Lung (tissue), 17 donors: ENCODE measurements at places on chromosomes 1 and 21. TPM values are rescaled to one million over a fixed set of nuclear protein-coding genes. Genes with fewer than 3 reads are reported as not detected.

DNA sequence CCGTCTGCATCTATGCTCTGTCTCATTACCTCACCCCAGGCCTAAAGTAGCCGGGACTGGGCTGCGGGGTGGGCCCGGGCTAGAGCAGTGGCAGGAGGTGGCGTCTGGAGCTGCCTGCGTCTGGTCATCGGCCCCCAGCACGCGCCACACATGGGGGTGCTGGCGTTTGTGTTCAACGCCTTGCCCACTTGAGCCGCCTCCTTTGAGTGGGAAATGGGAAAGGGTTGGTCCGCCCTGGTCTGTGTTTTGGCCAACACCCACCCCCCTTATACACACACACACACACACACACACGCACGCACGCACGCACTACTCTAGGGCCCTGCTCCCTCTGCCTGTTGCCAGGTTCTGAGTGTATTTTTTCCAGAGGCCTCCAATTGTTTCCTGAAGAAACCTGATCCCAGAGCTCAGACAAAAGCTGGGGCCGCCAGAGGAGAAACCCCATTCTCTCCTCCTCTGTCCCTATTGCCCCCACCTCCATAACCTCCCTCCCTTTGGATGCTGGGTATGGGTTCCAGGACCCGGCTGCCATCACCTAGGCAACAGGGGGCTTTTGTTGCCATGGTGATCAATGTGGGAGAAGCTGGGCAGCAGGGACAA is 10.1 kb downstream of the VANGL2 start:
- DNase-seq, result peak; percentile 72

- peak; percentile 86 for DNase-seq
Observed at GRCh38 chr1:179369751-179370341, 4.1 kb downstream of the AXDND1 start.

- DNase-seq, result no peak
Observed at GRCh38 chr1:60875138-60875537, 207.2 kb upstream of the NFIA start.

- DNase-seq, result no peak
Observed at GRCh38 chr1:183780159-183780558, 24.8 kb upstream of the RGL1 start.

GRCh38 chr1:16396591-16396990 is 29.5 kb downstream of the SZRD1 start:
- DNase-seq, result peak; percentile 16

DNA sequence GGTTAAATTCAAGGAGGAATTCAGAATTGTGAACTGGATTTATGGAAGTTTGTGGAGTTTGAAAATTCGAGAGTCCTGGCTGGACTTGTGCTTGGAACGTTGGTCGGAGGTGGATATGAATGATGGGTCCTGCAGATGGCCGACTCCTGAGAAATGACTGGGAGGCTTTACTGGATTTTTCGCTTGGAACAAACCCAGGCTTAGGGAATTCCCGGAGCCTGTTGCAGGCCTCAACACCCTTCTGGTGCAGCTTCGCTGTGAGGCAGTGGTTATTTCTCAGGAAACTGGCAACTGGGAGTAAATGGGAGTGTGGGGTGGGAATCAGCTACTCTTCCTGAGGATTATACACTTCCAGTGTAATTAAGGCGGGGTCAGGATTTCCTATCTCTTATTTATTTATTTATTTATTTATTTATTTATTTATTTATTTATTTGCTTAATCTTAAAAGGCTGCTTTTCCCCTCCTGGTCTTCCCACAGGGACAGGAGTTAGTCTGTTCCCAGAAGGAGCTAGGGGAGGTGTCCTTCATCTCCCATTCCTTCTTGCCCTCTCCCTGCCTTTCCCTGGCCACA is 21.1 kb downstream of the MAPKAPK2 start:
- DNase-seq, result peak; percentile 24

DNA sequence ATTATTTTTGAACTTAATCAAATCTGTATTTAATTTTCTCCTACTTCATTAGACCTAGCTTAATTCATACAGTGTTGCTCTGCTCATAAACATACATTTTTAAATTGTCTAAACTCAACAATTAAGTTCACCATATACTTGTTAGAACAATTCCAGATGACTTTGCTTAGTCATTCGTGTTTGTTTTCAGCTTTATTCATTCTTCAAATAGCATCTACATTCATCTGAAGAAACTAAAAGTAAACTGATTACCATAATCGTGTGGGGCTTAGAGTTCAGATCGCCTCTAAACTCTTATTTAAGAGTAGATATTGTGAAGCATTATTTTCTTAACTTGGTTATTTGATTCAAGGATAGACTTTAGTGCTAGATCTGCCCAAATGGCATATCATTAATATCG is 34.4 kb downstream of the KLHL20 start:
- DNase-seq, result no peak

GRCh38 chr21:30146558-30147282 is 19.9 kb downstream of the CLDN17 start:
- peak; percentile 16 for DNase-seq

- DNase-seq, result peak; percentile 76
Observed at GRCh38 chr1:201505503-201505890, 1.4 kb downstream of the CSRP1 start.

- no peak for DNase-seq
Observed at GRCh38 chr1:161082483-161082882, 6.9 kb downstream of the NECTIN4 start.

The IL20 gene
- total RNA-seq, result not detected

DNA sequence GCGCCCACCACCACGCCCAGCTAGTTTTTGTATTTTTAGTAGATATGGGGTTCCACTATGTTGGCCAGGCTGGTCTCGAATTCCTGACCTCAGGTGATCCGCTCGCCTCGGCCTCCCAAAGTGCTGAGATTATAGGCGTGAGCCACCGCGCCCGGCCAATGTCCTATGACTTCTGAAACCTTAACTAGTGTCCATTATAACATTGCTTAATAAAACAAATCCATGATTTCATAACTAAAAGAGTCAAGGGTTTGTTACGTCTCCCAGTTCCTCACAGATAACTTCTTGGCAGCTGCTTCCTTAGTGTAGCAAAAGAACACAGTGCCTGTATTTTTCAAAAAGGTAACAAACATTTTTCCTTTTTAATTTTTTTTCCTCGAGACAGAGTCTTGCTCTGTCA is 53.6 kb downstream of the FBXO42 start:
- DNase-seq, result no peak

DNA sequence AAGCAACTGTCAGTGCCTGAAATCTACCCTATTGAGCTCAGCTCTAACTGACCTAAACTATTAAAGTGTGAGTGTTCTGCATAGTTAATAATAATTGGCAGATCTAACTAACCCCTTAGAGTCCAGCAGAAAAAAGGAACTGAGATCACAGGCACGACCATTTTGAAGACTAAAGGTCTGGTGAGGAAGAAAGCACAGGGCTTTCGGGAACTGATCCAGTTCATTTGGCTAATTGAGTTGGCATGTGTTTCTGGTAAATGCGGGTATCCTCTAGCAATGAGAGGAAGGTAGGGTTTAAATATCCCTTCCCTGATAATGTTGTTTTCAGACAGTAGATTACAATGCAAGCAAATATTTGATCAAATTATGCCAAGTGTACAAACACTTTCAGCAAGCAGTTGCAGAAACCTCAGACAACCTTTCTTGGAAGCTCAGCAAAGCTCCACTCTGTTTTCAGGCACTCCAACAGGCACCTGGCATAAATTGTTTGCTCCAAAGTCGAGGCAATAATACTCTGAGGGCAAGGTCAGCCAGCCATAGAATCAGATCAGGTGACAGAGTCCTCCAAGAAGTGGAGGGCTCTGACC is 100.8 kb downstream of the KCNK1 start:
- DNase-seq, result no peak

DNA sequence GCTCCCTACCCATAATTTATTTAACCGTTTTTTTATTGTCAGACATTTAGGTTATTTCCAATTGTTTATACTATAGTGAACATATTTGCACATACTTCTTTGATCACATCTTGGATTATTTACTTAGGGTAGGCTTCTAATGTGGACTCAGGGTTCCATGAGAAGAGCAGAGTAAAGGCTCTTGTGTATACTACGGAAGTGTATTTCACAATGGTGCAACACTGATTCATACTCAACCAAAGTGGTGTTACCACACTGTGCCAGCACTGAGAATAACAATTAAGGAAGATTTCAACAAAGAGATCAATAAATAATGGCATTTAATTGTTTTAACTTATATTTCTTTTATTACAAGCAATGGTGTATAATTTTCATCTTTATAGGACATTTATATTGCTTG is 251.2 kb downstream of the ZNF326 start:
- no peak for DNase-seq

DNA sequence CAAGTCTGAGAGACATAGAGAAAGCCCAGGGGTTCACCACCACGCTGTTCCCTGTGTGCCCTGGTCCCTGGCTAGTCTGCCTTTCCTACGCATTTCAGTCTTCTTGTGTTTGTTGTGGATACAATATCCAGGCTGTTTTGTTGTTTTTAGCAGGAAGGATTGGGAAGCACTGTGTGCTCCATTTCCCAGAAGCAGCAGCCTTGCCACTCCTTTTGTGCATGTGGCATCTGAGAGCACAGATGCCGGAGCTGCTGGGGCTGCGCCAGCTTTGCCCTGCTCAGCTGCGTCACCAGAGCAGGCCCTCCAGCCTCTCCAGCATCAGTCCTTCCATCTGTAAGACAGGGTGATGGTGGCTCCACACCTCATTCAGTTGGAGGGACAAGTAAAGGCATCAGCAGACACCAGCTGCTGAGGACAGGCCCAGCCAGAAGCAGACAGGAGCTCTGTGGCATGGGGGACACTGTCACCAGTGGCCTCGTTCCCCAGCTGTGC is 94.4 kb upstream of the COL6A1 start:
- DNase-seq, result peak; percentile 32

DNA sequence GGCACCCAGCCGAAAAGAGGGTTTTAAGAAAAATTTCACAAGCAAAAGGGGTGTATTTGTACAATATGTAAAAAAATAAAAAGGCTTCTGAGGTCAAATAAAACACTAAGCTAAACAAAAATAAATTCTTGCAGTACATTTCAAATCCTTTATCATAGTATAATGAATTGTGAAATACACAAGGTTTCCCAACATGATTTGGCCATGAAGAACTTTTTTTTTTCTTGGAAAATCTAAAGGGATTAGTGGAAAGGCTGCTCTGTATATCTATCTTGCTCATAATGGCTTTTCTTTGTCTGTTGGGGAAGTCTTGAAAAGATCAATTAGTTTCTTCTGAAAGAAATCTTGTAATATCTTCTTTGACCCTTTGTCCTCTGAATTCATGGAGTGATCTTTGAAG is 593.4 kb downstream of the PLPP3 start:
- no peak for DNase-seq

The SLC1A7 gene
- 0.14 TPM for total RNA-seq

GRCh38 chr21:41429925-41430491 is 4.0 kb downstream of the MX1 start:
- no peak for DNase-seq

The YBEY gene
- total RNA-seq, result 12.7 TPM

- DNase-seq, result no peak
Observed at GRCh38 chr1:183630748-183631147, 4.8 kb downstream of the ARPC5 start.

The DEGS1 gene
- total RNA-seq, result 65.8 TPM

The ATP1A2 gene
- 4.8 TPM for total RNA-seq

- DNase-seq, result no peak
Observed at GRCh38 chr1:32406629-32407111, 12.4 kb upstream of the BSDC1 start.

DNA sequence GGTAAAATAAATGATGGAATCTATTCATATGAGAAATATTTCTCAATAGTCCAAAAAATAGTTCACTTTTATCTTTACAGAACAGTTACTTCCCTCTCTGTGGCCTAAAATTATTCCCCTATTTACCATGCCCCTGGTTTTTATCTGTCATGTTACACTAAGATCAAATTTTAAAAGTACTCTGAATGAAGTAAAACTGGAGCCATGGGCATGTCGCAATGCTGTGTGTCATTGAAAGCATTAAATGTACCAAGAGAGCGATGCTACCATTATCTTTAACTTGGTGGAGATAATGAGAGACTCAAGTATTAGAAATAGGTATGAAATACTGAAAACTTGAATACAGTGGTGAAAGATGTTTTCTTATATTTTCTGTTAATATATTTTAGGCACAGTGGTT is 146.2 kb downstream of the KCNT2 start:
- DNase-seq, result no peak

DNA sequence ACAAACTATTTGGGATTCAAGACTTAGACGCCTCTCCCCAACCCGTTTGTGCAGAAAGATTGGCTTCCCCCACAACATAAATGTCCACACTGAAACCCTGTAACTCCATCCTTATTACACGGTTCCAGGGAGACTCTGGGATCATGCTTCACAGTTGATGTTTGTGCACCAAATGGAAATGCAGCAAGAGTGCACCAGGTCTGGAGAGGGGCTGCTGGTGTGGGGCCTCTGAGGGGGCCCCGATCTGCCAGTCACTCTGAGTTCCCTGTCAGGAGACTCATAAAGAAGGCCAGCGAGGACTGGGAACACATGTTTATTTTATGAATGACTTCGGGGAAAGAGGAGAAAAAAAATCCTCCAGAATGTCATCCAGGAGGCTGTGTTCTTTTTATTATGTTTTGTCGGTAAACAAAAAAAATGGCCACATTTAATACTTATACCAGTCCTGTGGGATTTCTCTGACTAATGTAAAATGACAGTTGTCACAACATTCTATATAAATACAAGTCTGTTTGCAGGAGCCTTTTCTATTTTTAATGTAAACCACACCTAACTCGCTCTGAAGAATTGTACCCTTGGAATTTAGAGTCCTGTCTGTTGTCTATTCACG is 439.1 kb upstream of the VAMP3 start:
- no peak for DNase-seq

The ADAM30 gene
- total RNA-seq, result not detected

- no peak for DNase-seq
Observed at GRCh38 chr21:46122758-46123683, 25.1 kb downstream of the COL6A2 start.

GRCh38 chr1:75710832-75711231 is 13.7 kb upstream of the ACADM start:
- no peak for DNase-seq

DNA sequence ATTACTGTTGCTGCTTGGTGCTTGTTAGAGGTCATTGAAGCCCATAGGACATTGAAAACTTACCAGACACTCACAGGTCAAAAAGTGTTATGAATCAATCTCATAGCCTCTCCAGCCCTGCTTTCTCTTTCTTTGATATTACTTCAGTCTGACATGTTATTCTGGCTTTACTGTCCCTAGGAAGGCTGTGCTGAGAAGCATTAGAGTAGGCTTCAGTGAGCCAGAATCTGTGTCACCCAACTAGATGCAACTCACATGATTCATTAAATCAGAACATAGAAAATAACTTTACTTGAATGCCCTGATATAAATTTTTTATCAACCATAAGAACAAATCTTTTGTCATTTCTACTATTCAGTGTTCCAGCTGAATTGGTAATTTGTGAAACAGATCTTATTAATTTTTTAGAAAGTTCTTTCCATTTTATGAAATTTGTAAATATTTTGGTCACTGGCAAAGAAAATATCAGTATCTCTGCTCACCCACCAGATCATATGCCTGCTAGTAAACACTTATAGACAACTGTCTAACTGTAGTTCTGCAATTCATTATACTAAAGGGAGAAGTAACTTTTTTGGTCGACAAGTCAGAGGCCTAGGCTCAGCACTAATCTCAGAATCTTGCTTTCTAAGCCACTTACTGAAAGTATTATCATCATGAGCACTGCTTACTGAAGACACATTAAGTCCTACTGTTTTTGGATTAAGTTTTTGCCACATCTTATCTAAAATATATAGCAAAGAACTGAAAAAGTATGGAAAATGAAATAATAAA is 48.2 kb downstream of the RPAP2 start:
- no peak for DNase-seq

The ANGPTL3 gene
- total RNA-seq, result 0.06 TPM

The ST6GALNAC5 gene
- total RNA-seq, result 23.0 TPM
